GM20000 (cell line): ENCODE measurements at places on chromosomes 3 and 15.
A peak's percentile ranks its signal among the peaks of the same experiment; 100 is the strongest.

- no peak for DNase-seq
These were observed 48.3 kb downstream of the MRPL3 start for GRCh38 chr3:131454501-131454900.

DNA sequence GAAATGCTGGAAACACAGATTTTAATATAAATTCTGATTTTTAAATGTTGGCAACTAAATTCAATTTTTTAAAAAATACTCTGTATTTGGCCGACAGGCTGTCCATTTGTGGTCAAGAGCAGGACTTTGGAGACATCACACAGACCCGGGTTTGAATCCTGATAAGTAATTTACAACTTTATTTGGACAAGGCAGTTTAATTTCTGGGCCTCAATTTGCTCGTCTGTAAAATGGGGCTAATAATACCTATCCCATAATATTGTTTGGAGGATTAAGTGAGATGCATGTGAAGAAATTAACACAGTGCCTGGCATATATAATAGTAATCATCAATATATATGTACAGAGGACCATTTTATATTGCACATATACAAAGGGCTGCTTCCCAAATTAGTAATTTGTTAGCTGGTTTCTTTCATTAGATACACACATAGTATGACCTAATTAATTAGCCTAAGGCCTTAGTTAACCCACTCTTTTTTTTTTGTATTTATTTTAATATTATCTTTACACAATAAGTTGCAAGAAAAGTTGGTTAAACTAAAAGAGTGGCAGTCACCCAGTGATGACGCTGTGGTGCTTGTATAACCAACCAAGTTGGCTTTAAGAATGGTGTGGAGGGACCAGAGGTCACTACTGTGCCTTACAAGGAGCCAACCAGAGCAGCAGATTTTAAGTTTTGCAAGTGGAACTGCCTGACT lies 665 bp downstream of the PIGB start:
- DNase-seq, result peak; percentile 61

DNA sequence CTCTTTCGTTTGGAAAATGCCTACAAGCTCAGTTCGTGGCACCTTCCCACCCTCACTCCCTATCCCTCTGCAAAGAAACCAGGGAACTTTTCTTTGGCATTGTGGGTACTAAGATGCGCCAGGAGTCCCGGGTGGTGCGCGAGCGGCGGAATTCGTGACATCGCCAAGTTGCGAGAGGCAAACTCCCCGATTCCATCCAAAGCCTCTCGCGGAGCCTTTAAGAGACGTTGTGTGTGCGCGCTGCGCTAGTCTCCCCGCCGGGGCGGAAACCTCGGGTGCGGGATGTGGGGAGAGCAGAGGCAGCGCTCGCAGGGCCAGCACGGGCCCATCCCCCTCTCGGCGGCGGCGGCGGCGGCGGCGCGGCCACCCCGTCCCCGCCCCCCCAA lies 443 bp upstream of the NR2F2 start:
- DNase-seq, result no peak

- DNase-seq, result no peak
These were observed 25.1 kb upstream of the GABPB1 start for GRCh38 chr15:50380089-50380488.

DNA sequence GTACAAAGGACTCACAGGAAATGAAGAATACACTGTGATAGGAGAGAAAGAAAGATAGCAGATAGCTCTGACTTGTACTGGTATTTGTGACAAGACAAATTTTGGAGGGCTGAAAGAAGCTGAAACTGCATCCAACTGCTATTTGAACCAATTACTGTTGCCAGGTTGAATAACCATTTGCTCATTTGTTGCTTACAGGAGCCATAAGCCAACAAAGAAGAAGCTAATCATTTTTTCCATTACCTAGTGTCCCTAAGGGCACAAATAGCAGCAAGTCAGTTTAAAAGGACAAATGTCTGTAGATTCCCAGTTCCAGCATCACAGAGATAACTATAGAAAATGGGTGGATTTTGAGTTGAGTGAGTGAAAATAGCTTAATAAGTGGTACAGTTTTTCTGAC lies 376.9 kb upstream of the ARPP21 start:
- no peak for DNase-seq

DNA sequence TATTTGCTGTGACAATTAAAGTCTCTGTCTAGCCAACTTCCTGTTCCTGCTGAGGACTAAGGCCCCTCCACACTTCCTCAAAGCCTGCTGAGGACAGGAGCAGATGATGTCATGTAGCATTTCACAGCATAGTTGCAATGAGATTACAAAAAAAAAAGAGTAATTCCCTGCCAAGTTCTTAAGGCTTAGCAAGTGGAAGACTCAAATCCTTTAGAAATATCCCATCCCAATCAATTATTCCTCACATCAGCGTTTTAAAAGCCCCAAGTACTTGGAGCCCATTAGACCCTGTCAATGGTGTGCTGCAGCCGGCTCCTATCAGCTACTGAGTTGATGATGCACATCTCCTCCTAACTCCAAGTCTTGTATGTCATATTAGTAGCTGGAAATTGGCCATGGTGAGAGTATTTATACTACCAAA lies 51.7 kb downstream of the TRANK1 start:
- peak; percentile 26 for DNase-seq

GRCh38 chr3:62355703-62356102 lies 17.6 kb downstream of the FEZF2 start:
- no peak for DNase-seq

GRCh38 chr3:58013973-58014649 lies 5.9 kb downstream of the FLNB start:
- DNase-seq, result no peak

GRCh38 chr15:66388576-66388975 lies 1.9 kb downstream of the MAP2K1 start:
- DNase-seq, result peak; percentile 24

DNA sequence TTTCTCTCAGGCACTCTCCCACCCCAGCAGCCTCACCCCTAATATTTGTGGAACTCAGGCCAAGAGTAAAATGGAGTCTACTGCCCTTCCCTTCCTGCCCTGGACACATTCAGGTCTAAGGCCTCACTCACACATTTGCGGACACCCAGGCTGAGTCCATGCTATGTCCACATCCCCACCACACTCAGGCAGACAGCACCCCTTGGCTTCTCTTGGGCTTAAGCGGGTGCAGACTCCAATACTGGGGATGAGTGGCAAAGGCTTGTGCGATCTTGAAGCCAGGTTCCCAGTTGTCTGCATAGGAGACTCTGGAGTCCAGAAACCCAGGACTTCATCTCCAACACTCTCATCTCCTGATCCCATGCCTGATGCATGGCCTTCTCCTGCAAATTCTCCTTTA lies 17.5 kb upstream of the CFAP100 start:
- no peak for DNase-seq

GRCh38 chr3:47259114-47259513 lies 23.5 kb downstream of the KIF9 start:
- no peak for DNase-seq

DNA sequence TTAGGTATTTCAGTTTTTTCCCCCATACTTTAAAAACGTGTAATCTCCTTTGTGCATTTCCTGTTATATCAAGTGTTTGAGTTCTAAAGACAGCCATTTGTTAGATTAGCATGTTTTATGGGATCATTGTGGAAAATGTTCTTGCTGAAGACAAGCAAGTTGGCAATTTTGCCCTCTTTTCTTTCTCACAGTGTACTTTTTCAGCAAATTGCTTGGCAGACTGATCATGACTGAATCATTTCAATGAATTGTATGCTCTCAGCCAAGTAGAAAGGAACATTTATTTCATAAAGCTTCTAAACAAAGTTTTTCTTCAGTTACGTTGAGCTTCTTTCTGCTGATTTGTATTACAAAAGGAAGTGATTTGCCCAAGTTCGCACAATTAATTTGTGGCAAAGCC lies 51.6 kb downstream of the ATG7 start:
- no peak for DNase-seq

DNA sequence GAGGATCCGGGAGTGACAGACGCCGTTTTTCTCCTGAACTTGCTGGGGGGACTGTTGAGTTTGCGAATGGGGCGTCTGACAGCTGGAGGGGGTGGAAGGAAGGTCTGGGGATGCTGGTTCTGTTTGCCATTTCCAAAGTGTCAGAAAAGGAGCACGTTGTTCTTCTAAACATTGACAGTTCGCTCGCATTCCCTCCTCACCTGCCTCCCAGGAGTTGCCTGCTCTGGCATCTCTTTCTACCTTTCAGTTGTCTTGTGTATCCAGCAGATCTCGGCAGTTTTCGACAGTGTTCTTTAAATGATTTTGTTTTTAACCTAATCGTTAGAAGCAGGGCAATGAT lies 829 bp downstream of the SELENOT start:
- DNase-seq, result no peak

DNA sequence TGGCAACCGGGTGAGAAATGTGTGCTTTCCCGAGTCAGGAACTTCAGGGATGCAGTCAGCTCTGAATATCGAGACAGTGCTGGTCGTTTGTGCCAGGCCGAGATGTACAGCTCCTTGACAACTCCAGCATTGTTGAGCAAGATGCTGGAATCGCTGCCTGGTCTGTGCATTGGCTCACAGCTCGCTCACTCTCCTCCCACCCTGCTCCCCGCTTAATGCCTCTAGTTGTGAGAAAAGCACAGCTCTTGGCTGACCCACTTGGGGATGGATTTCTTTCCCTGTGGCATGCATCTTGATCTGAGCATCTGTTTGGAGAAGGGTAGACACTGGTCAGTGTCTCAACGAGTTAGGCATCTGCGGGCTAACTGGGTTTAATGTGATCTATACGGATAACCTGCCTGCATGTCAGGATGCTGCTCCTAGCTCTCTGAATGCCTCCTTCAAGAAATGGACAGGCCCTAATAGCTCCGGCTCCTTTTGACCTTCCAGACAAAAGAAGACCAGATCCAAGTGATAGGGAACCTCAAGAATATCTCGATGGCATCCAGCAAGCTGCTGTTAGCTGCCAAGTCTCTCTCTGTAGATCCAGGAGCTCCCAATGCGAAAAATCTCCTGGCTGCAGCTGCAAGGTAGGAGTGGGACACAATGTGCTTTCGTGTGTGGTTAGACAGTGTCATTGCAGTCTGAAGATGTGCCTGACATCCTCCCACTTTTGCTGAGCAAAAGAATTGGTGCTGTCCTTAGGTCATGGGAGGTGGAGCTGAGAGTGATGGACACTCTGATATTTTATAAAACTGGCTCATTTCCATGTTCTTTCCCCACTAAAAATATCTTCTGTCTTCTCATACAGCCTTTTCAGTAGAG lies 302.2 kb upstream of the TPM1 start:
- DNase-seq, result no peak

GRCh38 chr3:108292905-108293328 lies 3.4 kb upstream of the HHLA2 start:
- peak; percentile 37 for DNase-seq

DNA sequence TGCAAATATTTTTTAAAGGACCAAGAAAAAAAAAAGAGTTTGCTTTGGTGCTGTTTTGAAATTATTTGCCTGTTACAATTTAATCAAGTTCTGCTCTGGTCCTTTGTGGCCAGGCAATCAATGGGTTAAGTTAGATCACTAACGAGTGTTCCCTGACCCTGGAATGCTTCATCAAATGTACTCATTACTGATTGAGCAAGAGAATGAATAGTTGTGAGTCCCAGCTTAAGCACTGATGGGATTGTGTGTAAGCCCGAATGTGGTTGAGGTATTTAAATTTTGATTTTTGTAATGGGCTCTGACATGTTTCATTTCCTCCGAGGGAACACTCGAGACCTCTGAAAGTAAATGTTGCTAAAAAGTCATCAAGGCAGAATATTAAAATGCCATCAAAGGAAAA lies 699.1 kb downstream of the MCTP2 start:
- DNase-seq, result no peak

- DNase-seq, result no peak
These were observed 123.2 kb downstream of the MAGI1 start for GRCh38 chr3:65915477-65915876.

GRCh38 chr3:115982108-115982507 lies 358.8 kb downstream of the GAP43 start:
- DNase-seq, result no peak

DNA sequence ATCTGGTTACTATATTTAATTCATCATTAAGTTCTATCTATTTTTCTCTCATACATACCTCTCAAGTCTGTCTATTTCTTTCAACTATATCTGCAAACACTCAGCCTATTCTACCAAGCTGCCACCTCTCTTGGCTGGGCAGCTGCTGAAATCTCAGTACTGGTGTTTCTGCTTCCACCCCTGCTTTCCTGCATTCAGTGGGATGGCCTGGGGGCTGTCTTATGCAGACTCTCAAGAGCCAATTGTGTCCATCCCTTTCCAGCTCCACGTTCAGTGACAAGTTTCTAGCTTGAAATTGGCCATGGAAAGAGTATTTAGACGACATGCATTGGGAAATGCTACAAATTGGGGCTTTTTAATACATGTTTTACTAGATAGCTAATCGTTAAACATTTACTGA lies 378.4 kb upstream of the DPPA4 start:
- DNase-seq, result no peak

DNA sequence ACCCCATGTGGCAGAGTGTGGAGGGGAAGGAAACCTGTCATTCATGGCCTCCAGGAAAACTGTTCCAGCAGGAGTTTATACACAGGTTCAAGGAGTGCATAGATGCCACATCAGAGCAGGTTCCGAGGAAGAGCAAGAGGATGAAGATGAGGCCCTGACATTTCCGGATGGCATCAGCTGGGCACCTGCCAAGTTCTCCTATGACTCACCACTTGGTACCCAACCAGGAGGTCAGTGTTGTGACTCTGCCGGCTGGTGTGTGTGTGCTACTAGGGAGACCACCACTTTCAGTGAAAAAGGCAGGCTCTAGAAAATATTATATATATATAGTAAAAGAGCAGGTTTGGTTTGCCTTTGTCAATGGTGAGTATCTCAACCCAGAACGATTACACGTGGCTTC lies 69.3 kb downstream of the NTRK3 start:
- no peak for DNase-seq

GRCh38 chr15:37125143-37125542 lies 24.8 kb upstream of the MEIS2 start:
- DNase-seq, result no peak

DNA sequence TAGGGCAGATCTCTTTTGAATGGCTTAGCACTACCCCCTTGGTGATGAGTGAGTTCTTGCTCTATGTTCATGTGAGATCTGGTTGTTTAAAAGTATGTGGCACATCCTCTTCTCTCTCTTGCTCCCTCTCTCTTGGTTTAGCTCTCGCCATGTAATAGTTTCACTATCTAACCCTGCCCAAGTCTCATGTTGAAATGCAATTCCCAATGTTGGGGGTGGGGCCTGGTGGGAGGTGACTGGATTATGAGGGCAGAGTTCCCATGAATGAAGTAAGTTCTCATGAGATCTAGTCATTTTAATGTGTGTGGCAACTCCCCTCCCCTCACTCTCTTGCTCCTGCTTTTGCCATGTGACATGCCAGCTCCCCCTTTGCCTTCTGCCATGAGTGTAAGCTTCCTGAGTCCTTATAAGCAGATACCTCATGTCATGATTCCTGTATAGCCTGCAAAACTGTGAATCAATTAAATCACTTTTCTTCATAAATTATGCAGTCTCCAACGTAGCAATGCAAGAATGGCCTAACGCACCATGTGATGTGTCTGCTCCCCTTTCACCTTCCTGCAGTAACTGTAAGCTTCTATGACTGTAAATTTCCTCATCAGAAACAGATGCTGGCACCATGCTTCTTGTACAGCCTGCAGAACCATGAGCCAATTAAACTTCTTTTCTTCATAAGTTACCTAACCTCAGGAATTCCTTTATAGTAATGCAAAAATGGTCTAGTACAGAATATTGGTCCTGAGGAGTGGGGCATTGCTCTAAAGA lies 74.8 kb upstream of the KCNH8 start:
- DNase-seq, result no peak
